ENCODE measurements at places on chromosomes 6 and 20.

- no peak for DNase-seq
Observed at GRCh38 chr6:28474441-28475219, 31.3 kb upstream of the ZSCAN23 start.

DNA sequence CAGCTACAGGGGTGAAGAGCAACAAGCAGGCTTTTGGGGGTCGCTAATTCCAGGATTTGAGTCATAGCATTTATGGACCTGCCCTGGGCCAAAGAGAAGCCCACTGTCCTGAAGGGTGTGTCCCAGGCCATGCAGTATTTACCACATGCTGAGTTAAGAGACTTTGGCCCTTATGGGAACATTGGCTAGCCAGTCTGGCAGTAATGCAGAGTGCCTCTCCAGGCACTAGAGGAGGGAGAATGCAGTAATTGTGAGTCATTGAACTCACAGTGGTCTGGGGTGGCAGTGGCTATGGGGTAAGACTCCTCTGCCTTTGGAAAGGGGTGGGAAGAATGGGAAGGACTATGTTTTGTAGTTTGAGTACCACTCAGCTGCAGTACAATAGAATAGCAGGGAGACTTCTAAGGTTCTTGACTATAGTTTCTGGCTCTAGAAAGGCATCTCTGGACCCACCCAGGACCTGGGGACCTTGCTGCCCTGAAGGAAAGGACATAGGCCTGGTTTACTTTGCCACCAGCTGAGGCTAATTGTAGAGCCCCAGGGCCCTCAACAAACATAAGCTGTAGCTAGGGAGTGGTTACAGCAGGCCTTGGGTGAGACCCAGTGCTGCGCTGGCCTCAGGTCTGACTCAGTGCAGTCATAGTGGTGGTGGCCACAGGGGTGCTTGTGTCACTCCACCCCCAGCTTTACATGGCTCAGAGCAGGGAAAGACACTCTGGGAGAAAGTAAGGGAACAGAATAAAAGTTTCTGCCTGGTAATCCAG is 520.9 kb downstream of the HTR1B start:
- no peak for DNase-seq

DNA sequence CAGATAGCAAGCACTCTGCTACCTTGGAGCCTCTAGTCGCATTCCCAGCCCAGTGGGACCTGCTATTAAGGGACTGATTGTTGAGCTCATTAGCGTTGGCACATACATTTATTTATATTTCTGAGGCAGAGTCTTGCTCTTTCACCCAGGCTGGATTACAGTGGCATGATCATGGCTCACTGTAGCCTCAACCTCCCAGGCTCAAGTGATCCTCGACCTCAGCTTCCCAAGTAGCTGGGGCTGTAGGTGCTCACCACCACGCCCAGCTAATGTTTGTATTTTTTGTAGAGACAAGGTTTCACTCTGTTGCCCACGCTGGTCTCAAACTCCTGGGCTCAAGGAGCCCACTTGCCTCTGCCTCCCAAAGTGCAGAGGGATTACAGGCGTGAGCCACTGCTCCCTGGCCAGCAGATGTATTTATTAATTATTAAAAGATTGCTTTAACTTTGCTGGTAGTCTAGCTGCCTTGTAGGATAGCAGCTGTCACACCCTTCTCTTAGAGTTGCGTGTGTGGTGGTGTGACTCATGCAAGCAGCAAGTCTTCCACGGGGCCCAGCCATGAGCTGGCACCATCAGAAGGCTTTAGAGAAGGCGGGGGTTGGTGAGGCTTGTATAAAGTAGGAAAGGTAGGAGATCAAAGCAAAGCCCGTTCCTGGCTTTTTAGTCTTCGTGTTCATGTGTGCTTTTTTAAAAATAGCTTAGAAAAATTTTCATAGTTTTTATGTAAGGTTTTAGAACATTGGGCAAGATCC is 16.5 kb downstream of the ACTR5 start:
- no peak for DNase-seq

GRCh38 chr6:166351715-166352285 is 9.5 kb upstream of the SFT2D1 start:
- DNase-seq = peak; percentile 78

DNA sequence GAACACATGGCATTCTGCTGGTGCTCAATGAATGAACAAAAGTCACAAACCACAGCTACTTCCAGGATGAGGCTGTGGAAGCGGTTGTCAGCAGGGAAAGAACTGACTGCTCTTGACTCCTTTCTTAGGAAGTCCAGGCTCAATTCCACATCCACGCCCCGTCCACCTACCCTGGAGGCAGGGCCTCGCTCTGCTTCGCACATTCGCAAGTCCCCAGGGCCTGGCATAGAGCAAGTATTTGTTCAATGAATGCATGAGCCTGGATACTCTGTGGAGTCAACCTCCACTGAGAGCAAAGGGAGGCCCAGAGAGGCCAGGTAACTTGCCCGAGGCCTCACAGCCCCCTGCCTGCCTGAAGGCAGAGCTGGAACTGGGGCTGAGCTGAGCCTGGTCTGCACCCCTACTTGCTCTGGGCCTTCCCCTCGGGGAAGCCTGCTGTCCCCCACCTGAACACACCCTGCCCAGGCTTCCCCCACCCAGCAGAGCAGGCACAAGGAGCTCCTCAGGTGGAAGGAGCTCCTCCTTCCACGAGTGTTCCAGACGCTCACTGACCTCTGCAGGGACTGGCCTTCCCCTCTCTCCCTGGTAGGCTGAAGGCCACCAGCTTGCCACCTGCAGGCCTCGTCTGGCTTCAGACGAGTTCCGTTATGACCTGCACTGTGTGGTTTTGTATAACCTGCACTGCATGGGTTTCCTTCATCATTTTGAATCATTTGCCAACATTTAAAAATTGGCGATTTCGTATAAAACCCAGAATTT is 119.3 kb upstream of the PTPN1 start:
- DNase-seq = no peak

DNA sequence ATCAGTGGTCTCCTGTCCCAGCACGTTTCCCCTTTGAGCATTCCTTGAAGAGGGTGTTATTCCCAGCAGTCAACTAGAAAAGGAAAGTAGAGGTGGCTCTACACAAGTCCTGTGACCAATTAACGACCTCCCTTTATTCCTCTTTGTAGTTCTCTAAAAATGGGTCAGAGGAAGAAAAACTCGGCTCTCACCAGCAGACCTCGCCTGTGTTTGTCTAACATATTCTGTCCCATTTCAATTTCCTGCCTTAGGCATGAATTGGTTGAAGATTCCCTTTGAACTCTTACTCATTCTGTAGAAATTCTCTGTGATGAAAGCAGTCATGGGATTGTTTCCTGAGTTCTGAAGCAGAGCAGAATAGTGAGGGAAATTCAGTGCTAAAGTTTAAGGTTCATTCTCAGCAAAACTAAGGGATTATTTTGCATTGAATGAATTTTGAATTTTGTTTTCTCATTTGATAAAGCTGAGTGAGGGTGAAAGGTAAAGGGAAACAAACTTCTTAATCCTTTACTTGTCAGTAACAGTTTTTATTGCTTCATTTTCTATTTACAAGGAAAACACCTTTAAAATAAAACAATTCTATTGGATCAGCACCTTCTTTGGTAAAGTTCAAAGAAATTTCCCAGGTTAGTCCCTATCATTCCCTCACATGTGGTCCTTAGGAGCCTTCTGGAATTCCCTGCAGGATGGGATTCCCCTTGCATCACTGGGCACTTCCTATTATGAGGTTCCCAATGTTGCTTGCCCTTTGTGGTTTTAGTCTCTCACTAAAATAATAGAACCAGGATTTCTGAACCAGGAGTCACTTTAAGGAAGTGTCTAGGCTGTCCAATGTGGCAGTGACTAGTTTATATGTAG is 105.8 kb downstream of the SLX4IP start:
- no peak for DNase-seq

GRCh38 chr6:52419809-52420667 is at the start of gene EFHC1:
EFHC1 (plus strand) TSS chr6:52420342; CDS start chr6:52420411, 69 bp downstream.
- peak; percentile 97 for DNase-seq

DNA sequence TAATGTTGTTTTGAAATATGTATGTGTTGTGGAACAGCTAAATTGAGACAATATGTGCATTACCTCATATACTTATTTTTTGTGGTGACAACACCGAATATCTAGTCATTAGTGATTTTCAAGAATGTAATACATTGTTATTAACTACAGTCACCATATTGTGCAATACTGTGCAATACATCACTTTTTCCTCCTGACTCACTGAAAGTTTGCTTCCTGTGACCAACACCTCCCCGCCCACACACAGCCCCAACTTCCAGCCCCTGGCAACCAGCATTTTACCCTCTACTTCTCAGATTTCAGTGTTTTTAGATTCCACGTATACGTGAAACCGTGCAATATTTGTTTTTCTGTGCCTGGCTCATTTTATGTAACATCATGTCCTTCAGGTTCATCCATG is 627.9 kb downstream of the PRKN start:
- DNase-seq = no peak

DNA sequence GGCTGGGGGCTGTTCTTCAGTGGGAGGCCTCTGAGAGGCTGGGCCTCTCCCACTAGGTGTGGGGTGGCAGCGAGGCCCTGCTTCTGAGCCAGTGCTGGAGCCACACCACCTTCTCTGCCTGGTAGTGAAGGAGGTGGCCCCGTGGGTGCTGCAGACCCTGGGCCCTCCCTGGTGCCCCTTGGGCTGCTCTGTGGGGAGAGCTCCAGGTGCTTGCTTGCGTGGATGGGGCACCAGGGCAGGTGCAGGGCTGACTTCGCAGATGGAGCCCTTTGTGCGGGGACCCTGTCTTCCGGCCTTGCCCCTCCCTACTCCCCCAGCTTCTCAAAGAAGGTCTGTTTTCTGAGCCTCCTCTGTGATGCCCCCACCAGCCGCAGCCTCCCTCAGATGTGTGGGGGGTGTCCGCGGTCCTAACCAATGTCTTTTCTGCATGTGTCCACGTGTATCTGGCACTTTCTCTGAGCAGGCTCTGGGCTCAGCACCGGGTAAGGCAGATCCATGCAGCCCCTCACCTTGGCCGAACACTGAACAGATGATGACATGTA is 17.2 kb upstream of the MYT1 start:
- DNase-seq = no peak

- DNase-seq = no peak
Observed at GRCh38 chr6:45200510-45200909, 127.6 kb upstream of the RUNX2 start.

DNA sequence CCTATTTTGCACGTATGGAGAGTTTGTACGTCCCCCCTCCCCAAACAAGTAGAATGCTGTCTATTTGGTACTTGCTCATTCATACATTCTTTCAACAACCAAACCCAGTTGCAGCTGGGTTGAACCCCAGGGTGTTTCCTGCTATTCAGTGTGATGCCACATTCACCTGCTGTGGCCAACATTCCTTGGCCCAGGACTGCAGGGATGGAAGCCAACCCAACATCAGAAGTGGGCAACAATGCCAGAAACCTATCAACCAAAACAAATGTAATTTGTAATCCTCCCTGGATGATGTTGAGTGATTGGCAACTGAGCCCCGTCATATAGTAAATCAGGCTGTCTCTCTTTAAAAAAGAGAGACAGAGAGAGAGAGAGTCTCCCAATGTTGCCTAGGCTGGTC is 8.9 kb downstream of the NT5E start:
- DNase-seq = no peak

- no peak for DNase-seq
Observed at GRCh38 chr20:10652660-10653261, 21.0 kb downstream of the JAG1 start.

DNA sequence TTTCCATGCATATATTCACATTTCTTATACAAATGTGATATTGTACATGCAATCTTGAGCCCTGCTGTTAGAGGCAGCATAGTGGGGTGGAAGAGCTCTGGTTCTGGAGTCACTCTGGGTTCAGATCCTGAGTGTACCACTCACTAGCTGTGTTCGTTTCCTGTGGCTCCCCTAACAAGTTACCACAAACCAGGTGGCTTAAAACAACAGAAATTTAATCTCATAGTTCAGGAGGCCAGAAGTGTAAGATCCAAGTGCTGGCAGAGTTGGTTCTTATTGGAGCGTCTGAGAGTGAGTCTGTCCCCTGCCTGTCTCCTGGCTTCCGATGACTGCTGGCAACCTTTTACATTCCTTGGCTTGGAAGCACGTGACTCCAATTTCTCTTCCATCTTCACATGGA is 115.6 kb downstream of the MAP3K7 start:
- DNase-seq = no peak

- no peak for DNase-seq
Observed at GRCh38 chr6:166707045-166707444, 80.0 kb upstream of the RPS6KA2 start.

GRCh38 chr20:16206817-16207216 is 366.4 kb downstream of the KIF16B start:
- DNase-seq = no peak

GRCh38 chr20:59031564-59032022 is 542 bp downstream of the ATP5F1E start:
- DNase-seq = no peak

GRCh38 chr6:44495036-44495901 is 107.8 kb downstream of the CDC5L start:
- DNase-seq = no peak

DNA sequence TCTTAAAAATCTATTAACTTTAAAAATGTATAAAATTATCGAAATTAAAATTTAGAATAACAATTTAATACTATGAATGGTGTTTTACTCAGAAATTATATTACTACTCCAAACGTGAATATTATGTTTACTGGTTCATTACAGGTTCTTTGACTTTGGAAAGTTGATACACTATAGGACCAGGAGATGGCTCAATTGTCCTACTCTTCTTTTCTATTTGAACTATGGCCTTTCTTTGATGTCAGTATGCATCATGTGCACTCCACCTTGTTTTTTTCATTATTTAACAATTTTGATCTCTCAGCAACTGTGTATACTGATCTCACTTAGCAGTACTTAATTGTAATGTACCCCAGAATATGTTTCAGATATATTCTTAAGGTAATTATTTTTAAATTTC is 391.5 kb upstream of the MANEA start:
- no peak for DNase-seq

GRCh38 chr6:119334535-119335264 is 14.9 kb downstream of the MAN1A1 start:
- no peak for DNase-seq

DNA sequence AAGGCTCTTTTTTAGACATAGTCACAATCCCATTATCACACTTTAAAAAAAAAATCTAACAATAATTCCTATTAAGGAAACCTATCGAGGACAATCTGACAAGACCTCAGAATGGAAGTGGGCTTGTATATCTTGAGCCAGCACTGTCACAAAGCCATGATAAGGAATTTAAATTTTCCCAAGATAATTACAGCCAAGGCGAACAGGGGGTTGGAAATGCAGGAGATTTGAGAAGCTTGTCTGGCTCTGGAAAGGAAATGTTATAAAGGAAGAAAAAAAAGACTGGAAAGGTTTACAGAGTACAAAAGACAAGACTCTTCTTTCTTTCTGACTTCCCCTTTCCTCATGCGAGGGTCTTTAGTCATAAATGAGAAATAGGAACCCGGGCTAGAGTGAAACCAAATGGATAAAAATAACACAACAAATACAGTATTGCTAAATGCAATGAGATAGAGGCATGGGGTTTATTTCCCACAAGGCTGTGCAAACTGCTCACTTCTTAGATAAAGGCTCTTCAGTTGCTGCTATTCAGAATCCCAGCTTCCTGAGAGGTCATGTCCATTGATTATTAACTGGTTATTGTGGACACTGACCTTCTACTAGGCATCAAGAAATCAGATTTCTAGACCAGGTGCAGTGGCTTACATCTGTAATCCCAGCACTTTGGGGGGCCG is 13.4 kb upstream of the GHRH start:
- DNase-seq = peak; percentile 58

GRCh38 chr20:48629069-48629959 is 198.5 kb downstream of the PREX1 start:
- no peak for DNase-seq

Data from germinal center (tissue), 1 donor.